Amniotic epithelial cell (primary cell): ENCODE measurements at places on chromosomes 5 and 9.
A peak's percentile ranks its signal among the peaks of the same experiment; 100 is the strongest.

DNA sequence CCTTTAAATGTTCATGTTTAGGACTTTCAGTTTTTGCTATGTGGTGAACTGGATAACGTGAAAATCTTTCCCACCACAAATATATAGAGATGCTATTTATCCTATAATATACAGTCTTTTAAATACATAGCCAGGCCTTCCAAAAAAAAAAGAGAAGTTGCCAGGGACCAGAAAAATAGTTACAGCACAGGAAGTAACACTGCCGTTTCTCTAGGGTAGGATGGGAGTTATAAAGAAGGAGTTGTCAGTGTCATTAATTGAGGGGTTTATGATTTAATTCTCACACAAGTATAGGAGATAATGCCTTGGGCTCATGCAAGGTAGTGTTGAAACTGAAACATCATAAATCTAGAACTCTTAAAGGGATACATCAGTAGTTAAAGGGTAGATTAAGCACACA lies 83.9 kb downstream of the LRRC70 start:
- no peak for DNase-seq

DNA sequence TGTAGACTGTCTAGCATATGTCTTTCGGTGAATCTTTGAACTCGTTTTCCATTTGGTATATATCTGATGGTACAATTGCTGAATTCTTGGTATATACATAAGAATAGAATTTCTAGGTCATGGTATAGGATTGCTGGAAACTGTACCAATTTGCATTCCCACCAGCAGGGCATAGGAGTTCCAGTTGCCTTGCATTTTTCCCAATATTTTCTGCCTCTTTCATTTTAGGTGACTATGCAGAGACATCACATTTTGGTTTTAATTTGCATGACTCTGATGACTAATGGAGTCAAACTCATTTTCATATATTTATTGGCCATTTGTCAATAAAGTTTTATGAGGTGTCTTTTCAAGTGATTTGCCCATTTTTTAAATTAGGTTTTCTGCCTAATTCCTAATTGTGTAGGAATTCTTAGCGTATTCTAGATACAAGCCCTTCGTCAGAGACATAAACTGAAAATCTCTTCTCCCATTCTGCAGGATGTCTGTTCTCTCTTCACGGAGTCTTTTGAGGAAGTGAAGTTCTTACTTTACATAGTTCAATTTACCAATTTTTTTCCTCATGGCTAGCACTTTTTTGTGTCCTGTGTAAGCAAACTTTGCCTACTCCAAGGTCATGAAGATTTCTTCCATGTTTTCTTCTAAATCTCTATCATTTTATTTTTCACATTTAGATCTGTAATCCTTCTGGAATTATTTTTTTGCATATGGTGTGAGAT lies 28.9 kb upstream of the PDCD1LG2 start:
- no peak for DNase-seq

- peak; percentile 96 for DNase-seq
Measured at GRCh38 chr5:111694133-111694532, 62.9 kb downstream of the NREP start.

- DNase-seq, result no peak
Measured at GRCh38 chr9:123537809-123538208, 181.8 kb downstream of the CRB2 start.

GRCh38 chr9:125821078-125821477 lies 73.9 kb downstream of the PBX3 start:
- DNase-seq, result no peak

- no peak for DNase-seq
Measured at GRCh38 chr5:5625491-5625890, 203.0 kb downstream of the ICE1 start.

DNA sequence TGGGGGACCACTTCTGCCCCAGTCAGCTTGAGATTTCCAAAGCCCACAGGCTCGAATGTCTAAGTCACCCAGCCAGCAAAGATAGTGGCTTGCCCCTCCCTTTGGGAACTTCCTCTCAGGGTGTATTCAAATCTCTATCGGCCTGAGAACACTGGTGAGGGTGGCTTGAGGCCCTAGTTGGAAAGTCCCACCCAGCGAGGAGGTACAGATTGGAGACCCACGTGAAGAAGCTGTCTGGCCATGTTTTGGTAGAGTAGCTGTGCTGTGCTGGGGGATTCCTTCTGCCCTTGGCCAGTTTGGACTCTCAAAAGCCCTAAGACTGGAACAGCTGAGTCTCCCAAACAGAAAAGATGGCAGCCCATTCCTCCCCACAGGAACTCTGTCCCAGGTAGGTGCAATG lies 172.7 kb upstream of the RIOK2 start:
- DNase-seq, result no peak
